Stimulated activated naive CD8-positive, alpha-beta T cell treated with anti-CD3 and anti-CD28 coated beads, Interleukin-15, amount 100 ng/mL, for 72 hours (primary cell): ENCODE measurements at places on chromosomes 6 and 20.

GRCh38 chr6:38470548-38470947, 169.2 kb downstream of the BTBD9 start:
- no peak for DNase-seq

DNA sequence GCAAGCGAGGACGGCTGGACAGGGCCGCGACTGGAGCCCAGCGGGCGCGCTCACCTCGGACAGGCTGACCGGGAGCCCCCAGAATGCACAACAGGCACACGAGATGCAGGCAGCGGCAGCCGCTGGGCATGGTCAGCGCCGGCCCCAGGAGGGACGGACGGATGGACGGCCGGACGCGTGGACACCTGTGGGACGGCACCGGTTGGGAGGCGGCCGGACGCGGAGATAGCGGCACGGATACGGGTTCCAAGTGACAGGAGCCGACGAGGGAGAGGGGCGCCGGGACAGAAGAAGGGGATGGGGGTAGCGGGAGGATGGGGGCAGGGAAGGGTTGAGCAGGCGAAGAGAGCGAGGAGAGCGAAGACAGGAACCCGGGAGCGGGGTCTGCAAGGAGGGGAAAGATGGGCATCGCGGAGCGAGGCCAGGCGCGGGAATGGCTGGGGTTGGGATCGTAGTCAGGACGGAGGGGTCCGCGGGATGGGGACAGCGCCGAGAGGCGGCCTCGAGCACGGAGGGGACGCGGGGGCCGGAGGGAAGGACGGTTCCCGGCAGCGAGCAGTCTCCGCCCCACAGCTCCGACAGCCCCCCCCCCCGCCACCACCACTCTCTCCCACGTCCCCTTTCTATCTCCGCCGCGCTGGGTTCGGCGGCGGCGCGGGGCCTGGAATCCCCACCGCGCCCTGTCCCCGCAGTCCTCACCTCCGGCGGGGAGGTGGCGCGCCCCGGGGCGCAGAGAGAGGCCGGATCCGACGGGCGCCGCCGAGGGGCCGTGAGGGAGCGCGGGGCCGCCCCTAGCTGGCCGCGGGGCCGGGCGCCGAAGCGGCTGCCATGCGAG, 435 bp downstream of the DLK2 start:
- DNase-seq = peak; percentile 32

- DNase-seq = no peak
These were observed 160.0 kb upstream of the RALGAPA2 start for GRCh38 chr20:20872428-20872827.

DNA sequence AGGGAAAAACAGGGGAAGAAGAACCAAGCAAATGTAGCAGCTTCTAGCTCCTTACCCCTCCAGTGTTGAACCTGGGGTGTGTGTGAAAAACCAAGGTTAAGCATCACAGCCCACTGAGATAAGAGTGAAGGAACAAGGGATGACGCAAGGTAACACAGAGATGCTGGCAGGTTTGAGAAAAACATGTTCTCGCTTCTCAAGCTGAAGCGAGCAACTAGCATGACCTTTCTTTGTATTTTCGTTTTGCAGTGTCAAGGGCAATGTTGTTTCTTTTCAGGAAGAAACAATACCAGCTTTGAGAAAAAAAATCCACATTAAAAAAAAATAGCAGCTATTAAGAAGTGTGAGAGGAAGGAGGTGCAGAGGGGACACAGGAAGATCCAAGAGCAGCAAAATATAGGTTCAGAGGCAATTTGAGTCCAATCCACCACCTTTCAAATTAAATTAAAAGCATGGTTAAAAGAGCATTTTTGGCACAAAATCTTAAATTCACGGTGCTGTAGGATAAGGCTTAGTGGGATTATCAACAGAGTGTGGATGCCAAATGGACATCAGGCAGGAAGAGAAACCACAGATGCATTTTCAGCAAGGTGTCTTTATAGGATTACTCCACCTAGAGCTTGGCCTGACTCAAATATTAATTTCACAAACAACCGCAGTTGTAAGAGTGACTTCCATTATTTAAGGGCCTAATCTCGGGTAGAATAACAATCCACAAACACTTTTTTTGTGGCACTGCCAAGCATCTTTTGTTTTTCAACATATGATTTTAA, 70.9 kb downstream of the SYNE1 start:
- DNase-seq = no peak

DNA sequence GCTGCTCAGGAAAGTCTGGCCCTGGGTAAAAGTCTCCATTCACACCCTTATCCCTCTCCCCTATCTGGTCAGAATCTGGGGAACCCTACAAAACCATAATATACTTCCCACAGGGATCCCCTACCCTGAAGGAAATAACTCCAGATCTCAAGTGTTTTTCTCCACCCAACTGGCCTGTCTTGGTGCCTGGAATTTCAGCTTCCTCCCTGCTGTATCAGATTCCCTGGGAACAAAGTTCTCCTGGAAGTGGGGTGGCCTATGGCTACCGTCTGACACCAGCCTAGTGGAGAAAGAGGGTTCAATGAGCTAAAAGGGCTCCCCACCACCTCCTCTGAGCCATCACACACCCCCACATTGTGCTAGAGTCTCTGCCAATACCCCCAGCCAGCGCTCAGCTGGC, 15.0 kb downstream of the HSPA12B start:
- no peak for DNase-seq
